ENCODE measurements at places on chromosomes 11 and 22. TPM values are rescaled to one million over a fixed set of nuclear protein-coding genes. Genes with fewer than 3 reads are reported as not detected.

EIF4ENIF1 gene
- total RNA-seq, result 7.5 TPM

DNA sequence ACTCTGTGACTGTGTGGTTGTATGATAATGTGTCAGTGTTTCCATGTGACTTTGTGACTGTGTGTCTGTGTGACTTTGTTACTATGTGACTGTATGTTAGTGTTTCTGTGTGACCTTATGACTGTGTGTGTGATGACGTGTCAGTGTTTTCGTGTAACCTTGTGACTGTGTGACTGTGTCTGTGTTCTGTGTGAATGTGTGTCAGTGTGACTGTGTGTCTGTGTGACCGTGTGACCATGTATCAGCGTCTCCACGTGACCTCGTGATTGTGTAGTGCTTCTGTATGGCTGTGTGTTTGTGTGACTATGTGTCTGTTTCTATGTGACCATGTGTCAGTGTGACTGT, 9.5 kb upstream of the PKNOX2 start:
- no peak for DNase-seq
- H3K4me1 ChIP-seq, result no peaks in the 10 kb centered on the region
- no peak overlapping the region for H3K4me3 ChIP-seq

DNA sequence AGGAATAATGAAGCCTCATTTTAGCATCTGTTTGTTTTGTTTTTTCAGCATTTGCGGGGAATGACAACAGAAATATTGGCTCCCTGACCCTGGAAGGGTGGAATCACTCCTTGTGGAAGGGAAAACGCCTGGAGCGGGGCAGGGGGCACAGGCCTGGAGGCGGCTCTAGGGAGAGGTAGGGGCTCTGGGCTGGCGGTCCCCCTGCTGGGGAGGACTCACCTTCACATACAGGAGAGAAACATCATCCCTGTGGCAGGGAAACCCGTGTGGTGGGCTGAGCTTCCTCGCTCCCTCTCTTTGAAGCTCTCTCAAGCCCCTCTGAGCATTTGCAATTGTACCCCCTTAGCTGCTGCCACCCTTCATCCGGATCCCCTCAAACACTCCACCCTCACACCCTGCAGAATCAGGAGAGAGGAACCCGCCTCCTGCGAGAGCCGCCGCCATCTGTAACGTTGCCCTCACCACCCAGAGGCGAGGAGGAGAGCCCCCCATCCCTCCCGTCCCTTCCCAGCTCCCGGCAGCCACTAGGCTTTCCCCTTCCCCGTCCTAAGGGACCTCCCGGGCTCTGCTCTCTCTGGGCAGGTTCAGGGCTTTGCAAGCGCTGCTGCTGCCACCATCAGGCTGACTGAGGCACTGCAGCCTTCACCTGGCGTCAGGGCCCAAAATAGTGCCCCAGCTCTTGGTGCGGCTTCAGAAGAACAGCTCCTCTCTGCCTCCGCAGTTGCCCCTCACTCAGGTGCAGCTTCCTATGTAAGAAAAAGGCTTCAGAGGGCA, 10.4 kb downstream of the KIRREL3 start:
- no peak overlapping the region for H3K27ac ChIP-seq
- H3K36me3 ChIP-seq, result no peaks in the 10 kb centered on the region
- no peaks in the 10 kb centered on the region for H3K4me1 ChIP-seq
- H3K4me3 ChIP-seq, result no peak overlapping the region

- no peaks in the 10 kb centered on the region for H3K36me3 ChIP-seq
- DNase-seq, result no peak
- no peaks in the 10 kb centered on the region for H3K27me3 ChIP-seq
- no peak overlapping the region for H3K4me3 ChIP-seq
- H3K4me1 ChIP-seq, result peaks cover 21% of the 10 kb centered on the region
- H3K27ac ChIP-seq, result no peak overlapping the region
Observed at GRCh38 chr11:119172513-119172912, 4.0 kb downstream of the NLRX1 start.

DNA sequence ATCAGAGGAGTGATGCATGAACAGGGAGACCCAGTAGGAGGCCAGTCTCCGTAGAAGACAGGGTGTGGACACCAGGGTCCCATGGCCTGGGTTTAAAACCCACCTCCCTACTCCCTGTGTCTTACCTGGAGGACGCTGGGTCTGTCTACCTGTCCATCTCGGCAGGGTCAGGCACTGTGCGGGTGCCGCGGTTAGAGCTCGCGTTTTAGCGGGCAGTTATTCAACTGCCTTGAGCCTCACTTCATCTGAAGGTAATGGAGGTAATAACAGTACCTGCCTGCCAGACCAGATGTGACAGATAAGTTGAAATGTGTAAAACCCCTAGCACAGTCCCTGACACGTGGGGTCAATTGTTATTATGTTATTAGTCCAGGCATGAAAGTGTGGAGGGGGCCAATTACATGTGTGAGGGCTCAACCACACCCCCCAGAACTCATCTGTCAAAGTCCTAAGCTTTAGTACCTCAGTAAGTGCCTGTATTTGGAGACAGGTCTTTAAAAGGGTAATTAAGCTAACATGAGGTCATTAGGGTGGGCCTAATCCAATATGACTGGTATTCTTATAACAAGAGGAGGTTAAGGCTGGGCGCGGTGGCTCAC, 8.1 kb upstream of the UPK3A start:
- H3K36me3 ChIP-seq, result no peaks in the 10 kb centered on the region
- DNase-seq, result no peak
- no peak overlapping the region for H3K27ac ChIP-seq
- no peaks in the 10 kb centered on the region for H3K27me3 ChIP-seq
- peaks cover 6% of the 10 kb centered on the region for H3K4me1 ChIP-seq
- no peak overlapping the region for H3K4me3 ChIP-seq

DNA sequence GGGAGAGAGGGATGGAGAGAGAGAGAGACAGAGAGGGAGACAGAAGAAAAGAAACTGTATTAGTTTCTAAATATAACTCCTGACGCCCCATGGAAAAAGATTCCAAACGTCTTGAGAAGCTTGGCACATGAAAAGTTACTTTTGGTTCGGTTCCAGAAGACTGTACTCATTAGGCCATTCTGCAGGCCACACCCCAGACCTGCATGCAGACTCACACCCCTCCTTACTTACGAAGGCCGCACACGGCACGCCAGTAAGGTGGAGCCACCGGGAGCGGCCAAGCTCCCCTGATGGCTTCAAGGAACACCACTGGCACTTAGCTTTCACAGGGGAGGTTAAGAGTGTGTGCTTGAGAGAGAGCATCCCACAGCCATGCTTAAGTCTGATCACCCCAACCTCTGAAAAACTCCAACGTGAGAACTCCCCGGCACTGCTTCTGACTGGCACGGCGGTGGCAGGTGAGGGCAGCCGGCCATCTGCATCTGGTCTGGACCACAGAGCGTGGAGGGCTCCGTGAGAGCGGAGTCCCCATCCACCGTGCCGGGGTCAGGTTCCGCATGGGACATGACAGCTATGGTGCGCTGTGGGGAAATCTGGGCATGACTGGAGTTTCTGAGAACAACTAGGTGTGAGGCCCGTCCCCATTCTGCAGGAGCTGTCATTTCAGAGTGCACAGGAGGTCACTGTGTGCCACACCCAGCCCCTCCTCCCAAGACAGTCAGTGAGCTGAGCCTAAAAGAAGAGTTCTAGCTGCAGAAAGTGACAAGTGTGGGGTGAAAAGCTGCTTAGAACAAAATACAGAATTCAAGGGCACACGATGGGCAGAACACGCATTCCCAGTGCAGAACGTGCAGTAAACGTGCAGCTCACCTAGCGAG, 62.4 kb downstream of the MYH9 start:
- peaks cover 42% of the 10 kb centered on the region for H3K4me1 ChIP-seq
- no peak overlapping the region for H3K4me3 ChIP-seq
- H3K36me3 ChIP-seq, result peaks cover 39% of the 10 kb centered on the region
- no peaks in the 10 kb centered on the region for H3K27me3 ChIP-seq
- no peak for DNase-seq
- peak overlapping the region; percentile 68 for H3K27ac ChIP-seq

- DNase-seq, result no peak
- no peak overlapping the region for H3K27ac ChIP-seq
- no peaks in the 10 kb centered on the region for H3K4me1 ChIP-seq
- H3K4me3 ChIP-seq, result no peak overlapping the region
- H3K27me3 ChIP-seq, result no peaks in the 10 kb centered on the region
Observed at GRCh38 chr11:99256614-99257013, 235.9 kb downstream of the CNTN5 start.

OVCH2 gene
- total RNA-seq, result not detected

DNA sequence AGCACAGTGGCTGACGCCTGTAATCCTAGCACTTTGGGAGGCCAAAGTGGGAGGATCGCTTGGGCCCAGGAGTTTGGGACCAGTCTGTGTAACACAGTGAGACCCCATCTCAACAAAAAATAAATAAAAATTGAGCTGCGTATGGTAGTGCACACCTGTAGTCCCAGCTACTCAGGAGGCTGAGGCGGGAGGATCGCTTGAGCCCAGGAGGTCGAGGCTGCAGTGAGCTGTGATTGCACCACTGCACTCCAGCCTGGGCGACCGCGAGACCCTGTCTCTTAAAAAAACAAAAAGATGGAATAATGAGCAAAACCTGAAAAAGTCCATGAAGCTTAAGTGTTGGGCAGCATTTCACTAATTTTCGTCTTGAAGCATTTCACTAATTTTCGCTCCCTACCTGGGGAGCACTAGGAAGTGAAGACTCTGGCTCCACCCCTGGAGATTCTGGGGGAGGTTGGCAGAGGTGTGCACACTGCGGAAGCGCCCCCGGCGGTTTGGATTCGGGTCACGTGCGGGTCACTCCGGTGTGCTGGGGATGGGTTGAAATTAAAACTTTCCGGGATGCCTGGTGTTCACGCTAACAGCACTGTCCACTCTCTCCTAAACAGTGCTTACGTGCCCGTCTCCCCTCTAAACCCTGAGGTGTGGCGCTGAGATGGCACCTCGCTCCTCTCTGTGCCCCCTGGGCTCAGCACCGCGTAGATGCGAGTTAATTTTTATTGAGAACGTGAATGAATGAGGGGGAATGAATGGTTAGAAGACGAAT, 906 bp upstream of the NAA40 start:
- peaks cover 17% of the 10 kb centered on the region for H3K4me1 ChIP-seq
- peak overlapping the region; percentile 87 for H3K27ac ChIP-seq
- no peaks in the 10 kb centered on the region for H3K27me3 ChIP-seq

GRCh38 chr11:70263363-70263762, 7.1 kb upstream of the PPFIA1 start:
- no peaks in the 10 kb centered on the region for H3K36me3 ChIP-seq
- no peaks in the 10 kb centered on the region for H3K27me3 ChIP-seq
- H3K4me3 ChIP-seq, result no peak overlapping the region
- H3K4me1 ChIP-seq, result no peaks in the 10 kb centered on the region
- no peak overlapping the region for H3K27ac ChIP-seq

GSTT2B gene
- total RNA-seq, result 8.3 TPM

GRCh38 chr11:119157063-119157462, 8.2 kb downstream of the ABCG4 start:
- DNase-seq, result no peak
- H3K27me3 ChIP-seq, result no peaks in the 10 kb centered on the region
- no peaks in the 10 kb centered on the region for H3K36me3 ChIP-seq
- no peaks in the 10 kb centered on the region for H3K4me1 ChIP-seq
- H3K4me3 ChIP-seq, result no peak overlapping the region

ZNF215 gene
- 7.3 TPM for total RNA-seq

SMDT1 gene
- total RNA-seq, result 14.8 TPM
